ENCODE measurements at places on chromosomes 6 and 20.

- no peak for DNase-seq
Observed at GRCh38 chr6:125953502-125953875, 3.1 kb upstream of the HINT3 start.

- DNase-seq, result no peak
Observed at GRCh38 chr6:165649166-165650137, 13.6 kb downstream of the PDE10A start.

GRCh38 chr20:50555662-50556061 is 45.5 kb downstream of the PTPN1 start:
- DNase-seq, result no peak

DNA sequence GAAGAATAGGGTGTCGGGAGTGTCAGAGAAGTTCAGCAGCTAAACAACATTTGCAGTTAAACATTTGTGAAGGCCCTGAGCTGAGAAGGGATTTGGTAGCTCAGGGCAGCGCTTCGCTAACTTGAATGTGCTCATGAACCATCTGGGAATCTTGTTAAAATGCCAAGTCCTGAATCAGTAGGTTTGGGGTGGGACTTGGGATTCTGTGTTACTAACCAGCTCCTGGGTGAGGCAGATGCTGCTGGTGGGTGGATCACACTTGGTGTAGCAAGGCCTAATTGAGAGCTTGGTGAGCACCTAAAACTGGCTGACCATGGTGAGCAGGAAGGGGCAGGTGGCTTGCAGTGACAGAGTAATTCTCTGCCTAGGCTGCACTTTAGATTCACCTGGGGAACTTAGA is 5.9 kb downstream of the PTPRA start:
- no peak for DNase-seq

GRCh38 chr20:956330-956951 is 40.3 kb upstream of the ANGPT4 start:
- peak; percentile 12 for DNase-seq

Measured in GM12878 (cell line).